ENCODE measurements at places on chromosomes 5 and 9.

DNA sequence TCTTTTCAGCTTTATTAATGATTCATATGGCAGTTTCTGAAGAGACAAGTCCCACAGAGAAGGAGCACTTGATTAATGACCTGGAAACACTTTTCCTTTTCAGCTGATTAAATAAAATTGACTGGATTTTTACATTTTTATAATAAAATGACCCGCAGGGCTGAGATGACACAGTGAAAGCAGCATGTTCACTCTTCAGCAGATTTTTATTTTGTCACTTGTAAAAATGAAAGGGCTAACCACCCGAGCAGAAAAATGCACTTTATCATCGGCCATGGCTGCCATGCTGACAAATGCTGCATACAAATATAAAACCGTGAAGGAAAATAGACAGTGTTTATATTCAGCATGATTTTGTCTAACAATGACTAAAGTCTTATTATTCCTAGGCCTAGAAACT is 321.6 kb upstream of the ITGA1 start:
- DNase-seq: no peak

DNA sequence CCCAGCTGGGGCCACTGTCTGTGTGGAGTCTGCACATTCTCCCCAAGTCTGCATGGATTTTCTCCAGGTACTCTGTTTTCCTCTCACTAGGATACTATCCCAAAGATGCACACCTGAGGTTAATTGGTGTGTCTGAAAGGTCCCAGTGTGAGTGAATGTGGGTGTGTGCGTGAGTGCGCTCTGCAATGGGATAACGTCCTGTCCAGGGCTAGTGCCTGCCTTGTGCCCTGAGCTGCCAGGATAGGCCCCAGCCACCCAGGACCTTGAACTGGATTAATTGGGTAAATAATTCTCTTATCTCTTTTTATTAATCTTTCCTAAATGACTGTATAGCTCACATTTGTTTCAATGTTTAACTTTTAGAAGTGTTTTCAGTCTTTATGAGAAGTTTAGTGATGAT is 11.5 kb upstream of the PANK3 start:
- DNase-seq: no peak

DNA sequence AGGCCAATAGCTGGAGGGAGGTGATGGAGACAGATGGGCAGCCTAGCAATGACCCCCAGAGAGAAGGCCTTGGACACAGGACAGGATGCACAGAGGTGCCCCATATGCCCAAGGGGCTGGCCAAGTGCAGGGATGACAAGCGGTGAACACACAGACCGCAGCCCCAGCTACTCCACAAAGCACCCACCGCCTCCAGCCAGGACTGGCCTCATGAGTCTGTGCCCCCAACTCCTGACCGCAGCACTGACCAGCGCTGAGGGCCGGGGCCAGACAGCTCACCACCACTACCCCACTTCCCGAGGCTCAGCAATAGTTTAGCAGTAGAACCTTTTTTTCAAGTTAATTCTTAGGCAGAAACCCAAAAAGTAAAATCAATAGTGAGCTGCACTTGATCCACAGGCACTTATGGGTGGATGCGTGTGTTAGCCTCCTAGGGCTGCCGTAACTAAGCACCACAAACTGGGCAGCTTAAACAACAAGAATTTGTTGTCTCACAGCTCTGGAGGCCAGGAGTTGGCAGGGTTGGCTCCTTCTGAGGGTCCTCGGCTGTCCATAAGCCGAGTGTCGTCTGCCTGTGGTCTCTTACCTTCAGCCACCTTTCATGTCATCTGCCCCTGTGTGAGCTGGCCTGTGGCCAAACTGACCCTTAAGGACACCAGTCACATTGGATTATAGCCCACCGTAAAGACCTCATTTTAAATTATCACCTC is 14.1 kb downstream of the ROR2 start:
- no peak for DNase-seq

- DNase-seq: peak; percentile 82
These were observed 1.7 kb upstream of the POMT1 start for GRCh38 chr9:131500939-131501541.

- no peak for DNase-seq
These were observed 31.5 kb upstream of the TRPC7 start for GRCh38 chr5:136396886-136397285.

DNA sequence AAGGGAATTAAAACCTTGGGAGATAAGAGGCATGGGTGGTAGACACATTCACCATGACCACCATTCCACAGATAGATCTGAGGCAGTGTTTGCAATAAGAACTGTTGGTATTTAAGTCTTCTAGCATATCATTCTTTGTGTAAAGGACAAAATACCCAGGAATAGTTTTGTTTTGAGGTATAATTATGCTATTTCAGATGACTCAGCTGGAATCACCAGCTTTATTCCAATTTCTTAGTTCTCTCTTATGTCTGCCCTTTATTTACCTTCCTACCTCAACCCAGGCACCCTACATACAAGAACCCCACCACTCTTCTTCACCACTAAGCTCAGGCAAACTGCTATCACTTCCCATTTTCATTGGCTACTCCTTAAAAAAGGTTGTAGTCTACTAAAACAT is 94.7 kb upstream of the TRIO start:
- no peak for DNase-seq

DNA sequence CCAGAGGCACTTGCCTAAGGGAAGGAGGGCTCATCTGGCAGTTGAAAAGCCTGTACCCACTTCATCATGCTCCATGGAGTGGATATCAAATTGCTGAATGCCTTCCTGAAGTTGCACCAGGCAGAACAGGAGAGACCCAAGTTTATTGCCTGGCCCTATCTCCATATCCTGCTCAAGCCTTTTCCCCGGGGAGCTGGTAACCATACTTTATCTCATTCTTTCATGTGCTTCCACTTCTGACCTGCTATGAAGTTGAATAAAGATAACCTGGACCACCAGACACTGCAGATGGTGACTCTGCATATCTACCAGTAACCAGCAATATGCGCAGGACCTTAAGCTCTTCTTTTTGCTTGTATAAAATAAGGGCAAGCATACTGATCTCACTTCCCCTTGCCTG is 1397.5 kb upstream of the CDH6 start:
- DNase-seq: no peak

- DNase-seq: no peak
These were observed 113.3 kb upstream of the SPATA31D4 start for GRCh38 chr9:81814794-81815464.

DNA sequence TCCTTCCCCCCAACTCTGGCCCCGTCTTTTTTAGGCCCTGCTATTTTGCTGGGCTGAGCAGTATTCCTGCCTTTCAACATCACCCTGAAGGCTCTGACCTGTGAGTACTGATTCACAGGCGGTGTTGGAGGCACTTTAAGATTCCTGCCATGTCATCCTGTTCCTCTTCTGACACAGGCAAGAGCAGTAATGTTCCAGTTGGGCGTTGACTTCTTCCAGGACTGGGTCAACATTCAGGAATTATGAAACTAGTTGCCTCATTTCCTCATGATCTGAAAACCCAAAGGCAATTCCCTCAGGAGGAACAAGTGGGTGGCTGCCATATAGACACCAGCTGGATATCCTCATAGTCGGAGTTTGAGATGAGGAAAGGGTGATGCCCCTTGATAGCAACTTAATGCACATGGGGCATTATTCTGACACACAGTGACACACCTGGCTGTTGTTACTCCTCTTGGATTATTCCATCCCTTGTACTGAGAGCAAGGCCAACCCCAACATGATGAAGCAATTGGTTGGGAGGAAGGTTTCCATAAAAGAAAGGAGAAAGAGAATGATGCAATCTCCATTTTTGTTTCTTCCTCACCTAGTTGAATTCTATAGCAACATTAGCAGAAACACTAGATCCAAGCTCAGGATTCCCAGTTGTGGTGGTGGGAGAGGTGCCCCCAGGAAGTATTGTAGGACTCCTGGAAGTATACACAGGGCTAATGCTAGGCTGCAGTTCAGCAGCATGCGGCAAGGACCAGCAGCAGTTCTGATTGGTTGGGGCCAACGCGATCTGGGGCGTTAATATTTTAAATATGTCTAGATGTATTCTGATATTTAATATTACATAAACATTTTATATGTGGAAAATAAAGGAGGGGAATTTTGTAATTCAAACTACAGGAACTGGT is 19.6 kb upstream of the GLRX start:
- peak; percentile 95 for DNase-seq

Measured in MCF 10A (cell line).